ENCODE measurements at places on chromosomes 4 and X.

GRCh38 chrX:103183912-103184311 lies 31.0 kb upstream of the BEX4 start:
- DNase-seq, result no peak

DNA sequence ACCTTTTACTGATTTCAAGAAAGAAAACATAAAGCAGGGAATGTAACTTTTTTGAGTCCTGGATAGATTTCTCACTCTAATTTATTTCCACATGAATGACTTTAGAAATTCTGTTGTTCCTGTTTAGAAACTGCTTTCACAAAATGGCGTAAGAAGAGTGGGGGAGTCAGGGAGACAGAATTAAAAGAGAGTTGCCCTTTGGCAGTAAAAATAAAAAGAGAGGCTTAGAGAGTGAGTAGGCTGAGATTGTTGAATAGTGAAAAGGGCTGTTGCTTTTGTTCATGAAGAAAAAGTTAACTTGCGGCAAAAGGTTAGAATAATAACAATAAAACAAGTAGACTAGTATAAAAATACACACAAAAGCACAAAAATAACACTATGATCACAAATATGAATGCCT lies 166.1 kb downstream of the TBCK start:
- DNase-seq, result no peak

GRCh38 chr4:148730082-148730640 lies 287.9 kb upstream of the NR3C2 start:
- DNase-seq, result no peak

GRCh38 chr4:53273726-53274125 lies 92.1 kb downstream of the SCFD2 start:
- peak; percentile 6 for DNase-seq

DNA sequence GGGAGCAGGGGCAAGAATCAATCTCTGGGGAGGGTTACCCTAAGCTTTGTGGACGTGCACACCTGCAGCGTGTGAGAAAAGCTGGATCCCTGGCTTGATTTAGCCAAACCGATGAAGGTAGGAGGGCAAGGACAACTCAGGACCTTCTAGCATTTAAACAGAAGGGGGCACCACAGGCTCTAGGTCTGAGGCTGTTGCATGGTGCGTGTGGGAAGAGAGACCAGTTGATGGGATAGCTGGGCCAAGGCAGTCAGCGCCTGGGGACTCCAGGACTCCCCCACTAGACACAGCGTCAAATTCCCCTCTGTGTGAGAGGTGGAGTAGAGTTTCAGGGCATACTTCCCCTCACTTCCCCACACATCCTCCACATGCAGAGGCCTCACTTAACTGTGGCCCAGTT lies 4.3 kb downstream of the GABRQ start:
- peak; percentile 2 for DNase-seq

DNA sequence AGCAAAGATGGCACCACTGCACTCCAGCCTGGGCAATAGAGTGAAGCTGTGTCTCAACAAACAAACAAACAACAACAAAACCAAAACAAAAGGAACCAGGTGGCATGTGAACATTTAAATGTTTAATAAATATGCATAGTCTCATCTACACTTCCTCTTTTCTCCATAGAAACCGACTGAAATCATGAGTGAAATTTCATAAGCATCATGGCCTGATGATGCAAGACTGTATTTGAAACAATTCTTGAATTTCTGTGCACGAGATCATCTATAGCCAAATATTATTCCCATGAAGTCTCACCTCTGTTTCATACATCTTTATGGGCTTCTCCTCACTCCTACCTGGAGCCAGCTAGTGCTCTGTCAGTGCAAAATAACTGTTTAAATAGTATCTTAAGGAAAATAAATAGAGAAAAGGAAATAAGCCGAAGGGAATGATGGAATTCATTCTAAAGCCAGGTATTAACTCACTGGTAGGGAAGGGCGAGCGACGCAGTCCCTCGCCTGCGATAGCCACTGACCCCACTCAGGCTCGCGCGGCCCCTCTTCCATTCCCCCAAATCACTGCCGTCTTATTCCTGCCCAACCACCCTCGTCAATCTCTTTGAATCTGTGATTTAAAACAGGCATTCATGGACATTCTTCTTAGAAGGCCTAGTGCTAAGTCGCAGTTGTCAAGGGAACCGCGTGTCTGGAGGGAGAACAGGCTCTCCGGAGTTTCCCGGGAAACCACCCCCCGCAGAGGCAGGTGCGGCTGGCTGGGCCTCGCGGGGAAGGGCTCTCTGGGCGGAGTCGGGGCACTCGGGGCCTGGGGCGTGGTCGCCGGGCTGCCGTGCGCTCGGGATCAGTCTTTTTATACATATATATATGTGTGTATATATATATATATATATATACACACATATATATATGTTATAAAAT lies 52.4 kb upstream of the TRIM2 start:
- no peak for DNase-seq

GRCh38 chr4:135476272-135476671 lies 1274.7 kb upstream of the PABPC4L start:
- no peak for DNase-seq

GRCh38 chrX:33989936-33990335 lies 142.2 kb downstream of the FAM47A start:
- DNase-seq, result no peak

- DNase-seq, result no peak
These were observed 145.8 kb downstream of the KLHL4 start for GRCh38 chrX:87663421-87663820.

DNA sequence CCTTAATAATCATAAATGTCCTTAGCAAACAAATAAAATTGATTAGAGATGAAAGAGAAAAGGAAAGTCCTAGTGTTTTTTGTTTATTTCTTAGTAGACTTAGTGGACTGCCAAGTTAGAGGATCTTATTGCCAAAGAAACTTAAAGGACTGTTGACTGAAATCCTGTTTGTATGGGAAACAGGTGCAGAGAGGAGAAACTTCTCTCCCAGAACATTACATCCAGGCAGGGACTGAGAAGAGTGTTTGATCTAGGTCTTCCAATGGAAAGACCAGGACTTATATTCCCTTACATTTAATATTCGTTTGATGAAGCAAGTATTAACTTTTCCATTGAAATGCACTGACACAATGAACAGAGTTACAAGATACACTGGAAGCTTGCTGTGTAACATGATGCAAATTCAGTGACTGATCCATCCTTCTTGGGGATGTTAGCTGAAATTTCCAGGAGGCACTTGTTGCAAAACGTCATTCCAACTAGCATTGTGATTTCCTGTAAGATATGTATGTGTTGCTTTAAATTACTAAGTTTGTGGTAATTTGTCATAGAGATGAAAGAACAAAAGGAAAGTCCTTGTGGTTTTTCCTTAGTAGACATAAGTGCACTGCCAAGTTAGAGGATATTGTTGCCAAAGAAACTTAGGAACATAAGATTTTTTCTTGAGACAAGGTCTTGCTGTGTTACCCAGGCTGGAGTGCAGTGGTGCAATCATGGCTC lies 505.6 kb downstream of the STIM2 start:
- no peak for DNase-seq

GRCh38 chrX:54891573-54891972 lies 29.1 kb upstream of the TRO start:
- DNase-seq, result peak; percentile 8

DNA sequence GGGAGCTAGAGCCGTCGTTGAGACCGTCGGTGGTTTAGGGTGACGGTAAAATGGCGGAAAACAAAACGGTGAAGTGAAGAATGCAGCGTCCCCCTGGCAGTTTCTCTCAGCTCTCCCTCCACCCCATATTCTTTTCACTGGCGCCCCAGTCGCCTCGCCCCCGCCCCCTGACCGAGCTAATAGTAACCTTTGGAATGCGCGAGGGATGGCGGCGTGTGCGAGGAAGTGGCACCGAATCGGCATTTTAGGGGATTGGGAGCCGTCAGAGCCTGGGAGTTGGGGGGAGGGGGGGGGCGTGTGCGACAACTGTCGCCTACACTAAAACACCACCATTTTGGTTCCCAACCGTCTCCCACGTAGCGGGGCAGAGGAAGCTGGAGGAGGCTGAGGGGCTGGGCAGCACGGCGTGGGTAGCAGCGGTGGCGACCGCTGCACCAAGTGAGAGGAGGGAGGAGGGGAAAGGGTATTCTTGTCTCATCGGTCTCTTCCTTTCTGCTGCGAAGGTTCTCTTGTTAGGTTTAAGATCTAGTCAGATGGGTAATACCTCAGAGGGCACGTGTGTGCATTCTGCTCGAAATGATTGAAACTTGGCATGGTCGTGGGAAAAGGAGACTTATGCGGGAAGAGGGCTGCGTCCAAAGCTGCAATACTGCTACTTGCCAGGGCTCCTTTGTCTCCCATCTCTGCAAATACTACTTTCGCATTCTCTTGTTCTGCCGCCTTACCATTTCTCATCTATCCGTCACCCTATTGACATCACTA lies 840 bp downstream of the ZNF711 start:
- DNase-seq, result no peak

GRCh38 chr4:26380740-26381139 lies 59.9 kb downstream of the RBPJ start:
- DNase-seq, result no peak

All from HCEC 1CT (cell line).